ENCODE measurements at places on chromosomes 3 and 15.

DNA sequence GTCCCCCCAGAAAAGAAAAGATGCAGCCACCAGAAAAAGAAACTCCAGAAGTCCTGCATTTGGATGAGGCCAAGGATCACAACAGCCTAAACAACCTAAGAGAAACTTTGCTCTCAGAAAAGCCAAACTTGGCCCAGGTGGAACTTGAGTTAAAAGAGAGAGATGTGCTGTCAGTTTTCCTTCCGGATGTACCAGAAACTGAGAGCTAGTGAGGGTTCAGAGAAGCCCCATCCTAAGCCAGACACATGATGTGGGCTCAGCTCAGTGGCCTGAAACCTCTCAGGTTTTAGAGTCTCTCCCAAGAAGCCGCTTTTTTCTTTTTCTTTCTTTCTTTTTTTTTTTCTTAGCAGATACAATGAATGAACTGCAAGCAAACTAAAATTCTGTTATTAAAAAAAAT, 7.8 kb downstream of the SLC51B start:
- no peak for DNase-seq

GRCh38 chr3:126514161-126514560, 3.4 kb downstream of the UROC1 start:
- DNase-seq, result no peak

DNA sequence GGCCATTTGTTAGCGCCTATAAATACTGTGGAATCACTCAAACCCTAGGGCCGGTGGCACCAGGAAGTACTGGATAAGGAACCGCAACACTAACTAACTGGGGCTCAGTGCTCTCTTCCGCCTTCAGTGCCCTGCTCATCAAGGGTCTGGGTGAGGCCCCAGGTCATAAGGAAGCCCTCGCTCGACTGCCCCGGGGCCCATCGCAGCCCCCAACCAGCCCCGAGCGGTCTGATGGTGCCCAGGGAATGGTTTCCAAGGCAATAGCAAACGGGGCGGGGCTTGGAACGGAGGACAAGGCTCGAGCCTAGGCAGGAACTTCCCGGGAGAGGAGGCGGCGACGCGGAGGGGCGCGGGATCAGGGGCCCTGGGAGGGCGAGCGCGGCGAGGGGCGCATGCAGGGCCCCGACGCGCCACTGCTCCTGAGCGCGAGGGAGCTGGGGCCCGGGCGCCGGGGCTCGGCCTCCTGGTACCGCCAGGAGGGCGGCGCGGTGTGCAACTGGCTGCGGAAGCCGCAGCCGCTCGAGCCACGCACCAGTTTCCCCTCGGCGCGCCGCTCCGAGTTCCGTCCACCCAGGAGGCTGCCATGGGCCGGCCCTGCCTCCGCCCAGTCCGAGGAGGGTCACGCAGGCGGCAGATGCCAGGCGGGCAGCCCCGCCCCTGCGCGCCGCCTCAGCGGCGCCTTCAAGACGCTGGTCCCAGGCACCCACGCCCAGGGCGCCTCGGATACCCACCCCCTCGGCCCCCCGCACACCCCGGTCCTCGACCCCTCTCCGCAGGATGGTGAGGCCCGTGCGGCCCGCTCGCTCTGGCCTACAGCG, at the start of gene TTLL3:
TSS of gene TTLL3 (plus strand) at position 648 of the 818 bp plus-strand sequence. CDS start 400 bp downstream, outside the sequence.
- DNase-seq, result peak; percentile 38

DNA sequence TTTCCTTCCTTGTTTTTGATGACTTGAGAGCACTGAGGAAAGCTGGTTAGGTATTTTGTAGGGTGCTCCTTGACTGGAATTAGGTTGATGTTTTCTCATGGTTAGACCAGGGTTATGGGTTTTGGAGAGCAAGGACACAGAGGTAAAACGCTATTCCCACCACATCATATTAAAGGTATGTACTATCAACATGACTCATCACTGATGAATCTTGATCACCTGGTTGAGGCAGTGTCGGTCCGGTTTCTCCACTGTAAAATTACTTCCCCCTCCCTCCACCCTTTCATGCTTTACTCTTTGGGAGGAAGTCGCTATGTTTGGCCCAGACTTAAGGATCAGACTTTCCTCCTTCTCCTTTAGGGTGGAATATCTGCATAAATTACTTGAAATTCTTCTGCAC, 201.6 kb downstream of the EDEM1 start:
- no peak for DNase-seq

DNA sequence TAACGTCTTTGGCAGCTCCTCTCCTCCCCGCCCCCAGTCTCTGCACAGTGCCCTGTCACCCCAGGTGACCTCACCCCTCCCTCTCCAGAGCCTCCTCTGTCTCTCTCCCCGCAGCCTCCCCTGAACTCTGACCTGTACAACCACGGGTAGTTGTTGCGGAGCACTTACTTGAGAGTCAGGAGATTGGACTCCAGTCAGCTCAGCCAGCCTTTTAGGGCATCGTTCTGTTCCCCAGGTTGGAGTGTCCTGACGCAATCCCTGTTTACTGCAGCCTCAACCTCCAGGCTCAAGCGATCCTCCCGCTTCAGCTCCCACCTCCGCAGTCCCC, 177.7 kb downstream of the UACA start:
- no peak for DNase-seq

- no peak for DNase-seq
Observed at GRCh38 chr3:138907539-138907938, 39.4 kb downstream of the FOXL2 start.

- no peak for DNase-seq
Observed at GRCh38 chr3:127959873-127960272, 44.8 kb downstream of the KBTBD12 start.

GRCh38 chr3:78338405-78338804, 1298.5 kb downstream of the ROBO2 start:
- DNase-seq, result no peak

- no peak for DNase-seq
Observed at GRCh38 chr3:31831591-31831990, 149.5 kb downstream of the OSBPL10 start.

DNA sequence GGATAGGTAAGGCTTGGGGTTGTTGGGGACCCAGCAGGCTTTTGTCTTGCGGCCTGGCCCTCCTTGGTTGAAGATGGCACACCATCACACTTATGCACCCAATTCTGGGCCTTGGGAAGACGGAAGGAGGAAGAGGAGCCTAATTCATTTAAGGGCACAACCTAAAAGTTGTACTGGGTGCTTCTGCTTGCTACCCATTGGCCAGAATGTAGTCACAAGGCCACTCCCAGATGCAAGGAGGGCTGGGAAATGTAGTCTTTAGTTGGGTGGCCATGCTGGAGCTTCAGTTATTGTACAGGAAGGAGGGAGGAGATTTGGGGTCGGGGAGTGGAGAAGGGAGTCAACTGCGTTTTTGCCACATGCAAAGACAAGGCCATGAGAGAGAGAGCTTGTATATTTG, 109.2 kb downstream of the TMEM266 start:
- no peak for DNase-seq

DNA sequence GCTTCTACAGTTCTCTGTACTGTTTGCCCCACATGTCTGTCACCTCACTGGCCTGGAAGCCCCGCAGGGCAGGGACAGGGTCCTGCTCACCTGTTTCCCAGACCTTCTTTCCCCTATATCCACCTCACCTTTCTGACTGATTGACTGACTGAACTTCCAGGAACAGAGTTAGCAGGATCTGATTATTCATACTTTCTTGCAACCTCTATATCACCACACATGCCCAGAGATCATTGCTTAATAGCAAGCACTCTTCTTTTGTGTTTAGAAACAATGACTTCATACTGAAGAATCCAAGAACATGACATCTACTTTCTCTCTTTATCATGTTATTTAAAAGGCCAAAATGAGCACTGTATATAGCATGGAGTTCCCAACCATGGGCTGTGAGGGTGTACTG, 18.0 kb upstream of the CLEC3B start:
- no peak for DNase-seq

GRCh38 chr3:55937301-55937700, 450.2 kb upstream of the WNT5A start:
- DNase-seq, result no peak

DNA sequence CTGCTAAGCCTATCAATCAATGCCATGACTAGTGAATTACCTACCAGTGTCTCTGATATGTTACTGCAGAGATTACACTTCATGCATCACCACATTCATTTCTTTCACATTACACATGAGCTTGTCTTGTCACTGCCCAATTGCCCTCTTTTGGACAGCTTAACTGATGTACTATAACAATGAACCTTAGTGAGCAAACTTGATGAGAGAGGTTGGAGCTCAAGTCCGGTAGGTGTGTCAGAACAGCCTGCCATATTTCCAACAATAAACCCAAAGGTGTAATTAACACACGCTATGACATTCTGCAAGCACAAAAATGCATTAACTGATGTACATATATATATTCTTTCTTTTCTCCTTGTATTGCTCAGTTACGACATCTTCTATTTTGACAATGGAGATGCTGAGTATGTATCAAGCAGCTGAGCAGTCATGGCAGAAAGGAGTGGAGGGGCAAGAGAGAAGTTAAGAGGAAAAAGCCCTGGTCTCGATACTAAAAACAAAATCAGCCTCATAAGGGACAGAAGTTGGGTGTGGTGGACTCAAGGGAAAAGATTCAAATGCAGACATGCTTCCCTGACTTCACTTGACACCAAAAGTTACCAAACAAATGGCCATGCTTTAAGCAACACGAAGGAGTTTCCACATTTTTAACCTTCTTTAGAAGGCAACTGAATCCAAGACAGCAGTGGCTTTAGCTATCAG, 538.2 kb downstream of the FOXP1 start:
- no peak for DNase-seq

DNA sequence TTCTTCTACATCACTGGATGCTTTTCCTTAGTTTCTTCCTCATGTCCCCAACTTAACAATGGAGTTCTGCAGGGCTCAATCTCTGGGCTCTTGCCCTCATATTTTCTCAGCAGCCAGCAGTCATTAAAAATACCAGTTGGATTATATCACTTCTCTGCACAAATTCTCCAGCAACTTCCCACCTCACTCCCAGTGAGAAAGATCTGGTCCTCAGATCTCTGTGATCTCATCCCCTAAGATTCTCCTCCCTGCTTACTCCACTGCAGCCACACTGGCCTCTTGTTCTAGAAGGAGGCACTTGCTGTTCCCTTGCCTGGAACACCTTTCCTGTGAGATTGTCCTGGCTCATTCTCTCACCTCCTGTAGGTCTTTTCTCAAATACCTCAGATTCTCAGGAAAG, 6.1 kb downstream of the ERICH6 start:
- no peak for DNase-seq

- no peak for DNase-seq
Observed at GRCh38 chr3:150721285-150722130, 17.8 kb upstream of the ERICH6 start.

DNA sequence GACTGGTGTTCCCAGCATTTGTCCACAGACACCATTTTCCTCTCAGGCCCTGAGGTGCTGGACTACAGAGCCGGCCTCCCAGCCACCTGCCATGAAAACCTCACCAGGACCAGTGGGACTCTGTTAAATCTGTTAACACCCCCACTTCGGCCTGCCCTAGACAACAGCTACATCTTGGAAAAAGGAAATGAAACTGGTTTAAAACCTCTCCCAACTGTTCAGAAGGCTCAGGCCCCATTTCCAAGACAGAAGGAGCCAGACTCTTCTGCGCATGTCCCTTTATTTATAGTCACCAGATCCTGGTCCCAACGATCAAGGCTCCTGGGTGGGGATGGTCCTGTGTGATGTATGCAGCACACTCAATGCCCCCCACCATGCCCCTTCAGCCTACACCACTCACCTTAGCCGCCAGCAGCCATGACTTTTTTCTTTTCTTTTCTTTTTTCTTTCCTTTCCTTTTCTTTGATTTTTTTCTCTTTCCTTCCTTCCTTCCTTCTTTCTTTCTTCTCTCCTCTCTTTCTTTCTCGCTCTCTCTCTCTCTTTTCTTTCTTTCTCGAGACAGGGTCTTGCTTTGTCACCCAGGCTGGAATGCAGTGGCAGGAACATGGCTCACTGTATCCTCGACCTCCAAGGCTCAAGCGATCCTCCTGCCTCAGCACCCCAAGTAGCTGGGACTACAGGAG, 25.5 kb upstream of the FLNB start:
- DNase-seq, result no peak

GRCh38 chr3:127486321-127486944, 104.1 kb downstream of the TPRA1 start:
- no peak for DNase-seq

All from activated CD4-positive, alpha-beta T cell treated with anti-CD3 and anti-CD28 coated beads, Interleukin-2, amount 50 U/mL, for 1 hour (primary cell).